ENCODE measurements at places on chromosomes 4 and X.

GRCh38 chr4:75555294-75556164 is at the start of gene ODAPH:
Gene ODAPH, plus strand, starts transcription at chr4:75556066. Its CDS starts 17 bp downstream, at chr4:75556083.
- DNase-seq: no peak

DNA sequence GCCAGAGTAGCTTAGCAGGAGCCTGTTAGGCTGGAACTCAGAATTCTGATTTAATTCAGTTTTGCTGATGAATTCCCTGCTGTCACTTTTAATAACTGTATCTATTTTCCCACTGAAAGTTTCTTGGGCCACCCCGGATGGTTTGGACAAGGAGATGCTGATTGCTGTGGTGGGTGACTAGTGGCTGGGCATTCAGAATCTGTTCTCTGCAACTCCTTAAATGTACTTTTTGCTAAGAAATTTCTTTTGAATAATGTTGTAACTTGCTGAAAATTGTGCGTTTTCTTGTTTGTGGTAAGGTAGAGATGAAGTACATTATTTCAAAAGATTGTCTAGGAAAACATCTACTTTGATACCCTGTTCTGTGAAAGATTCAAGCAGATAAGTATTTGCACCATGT is 2.4 kb downstream of the TLL1 start:
- DNase-seq: no peak

GRCh38 chrX:77622672-77623071 is 163.3 kb downstream of the ATRX start:
- no peak for DNase-seq

- DNase-seq: no peak
Observed at GRCh38 chrX:136665258-136665900, 17.4 kb downstream of the CD40LG start.

DNA sequence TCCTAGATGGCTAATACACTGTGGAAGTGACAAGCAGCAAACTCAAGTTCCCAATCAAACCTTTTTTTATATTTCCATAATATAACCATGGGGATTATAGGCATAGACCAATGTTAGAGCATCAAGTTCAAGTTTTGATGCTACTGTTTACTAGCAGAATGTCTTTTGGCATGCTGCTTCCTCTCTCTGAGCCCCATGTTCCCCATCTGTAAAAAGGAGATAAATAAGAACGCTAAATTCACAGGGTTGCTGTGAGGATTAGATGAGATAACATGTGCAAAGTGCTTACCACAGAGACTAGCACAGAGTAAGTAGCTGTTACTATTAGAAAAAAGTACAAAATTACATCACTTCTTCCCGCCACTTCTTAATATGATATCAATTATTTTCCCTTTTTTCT is 18.0 kb downstream of the MBNL3 start:
- no peak for DNase-seq

DNA sequence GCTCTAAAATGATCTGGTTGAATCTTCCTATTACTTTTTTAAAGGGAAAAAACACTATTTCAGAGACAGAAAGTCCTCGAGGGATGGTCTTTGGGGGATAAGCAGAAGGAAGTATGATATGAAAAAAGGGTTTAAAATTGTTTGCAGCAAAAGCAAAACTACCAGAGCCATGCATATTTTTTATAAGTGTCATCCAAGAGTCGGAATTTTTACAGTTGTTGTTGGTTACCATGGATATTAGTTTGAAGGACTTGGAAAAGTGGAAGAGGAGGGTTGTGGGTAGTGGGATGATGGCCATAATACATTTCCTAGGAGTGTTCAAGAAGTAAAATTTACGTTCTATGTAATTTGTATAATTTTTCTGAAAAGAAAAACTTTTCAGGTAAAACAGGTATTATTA is 134.4 kb downstream of the PCDH7 start:
- no peak for DNase-seq

GRCh38 chrX:86724277-86724676 is 576.0 kb downstream of the DACH2 start:
- DNase-seq: no peak

DNA sequence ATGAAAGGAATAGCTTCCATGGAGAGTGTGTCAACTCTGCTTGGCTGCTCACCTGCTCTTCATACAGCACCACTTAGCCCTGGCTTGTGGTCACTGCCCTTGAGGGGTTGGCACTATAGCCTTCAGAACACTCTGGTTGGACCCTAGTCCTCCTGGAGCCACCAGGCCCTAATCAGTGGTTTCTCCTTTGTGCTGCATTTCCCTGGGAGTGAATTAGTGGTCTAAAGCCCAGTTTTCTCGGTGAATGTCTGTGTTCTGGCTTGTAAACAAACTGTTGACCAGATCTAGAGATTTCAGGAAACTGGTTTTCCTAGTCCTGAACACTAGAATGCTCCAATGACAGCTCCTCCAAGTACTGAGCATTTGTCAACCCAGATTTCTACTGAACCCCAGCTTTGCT is 28.6 kb upstream of the TMEM154 start:
- no peak for DNase-seq

GRCh38 chr4:138561906-138562305 is 319.8 kb upstream of the SLC7A11 start:
- no peak for DNase-seq

GRCh38 chr4:143280861-143281260 is 55.8 kb upstream of the GAB1 start:
- DNase-seq: no peak

DNA sequence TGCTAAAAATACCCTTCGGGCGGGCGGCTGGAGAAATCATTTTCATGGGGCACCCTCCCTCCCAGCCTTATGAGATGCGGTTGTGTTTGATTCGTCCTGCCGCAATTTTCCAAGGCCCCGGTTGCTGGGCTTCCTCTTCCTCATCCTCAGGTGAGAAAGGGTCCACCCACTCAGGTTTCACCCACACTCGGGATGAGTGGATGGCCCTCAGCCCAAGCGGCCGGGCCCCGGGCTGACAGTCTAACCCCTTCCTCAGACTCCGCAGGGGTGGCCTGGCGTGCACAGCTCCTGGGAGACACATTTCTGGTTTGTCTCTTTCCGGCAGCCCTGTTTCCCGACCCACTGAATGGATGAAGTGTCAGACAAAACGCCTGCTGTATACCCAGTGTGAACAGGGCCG is 116.5 kb upstream of the LRPAP1 start:
- DNase-seq: no peak

DNA sequence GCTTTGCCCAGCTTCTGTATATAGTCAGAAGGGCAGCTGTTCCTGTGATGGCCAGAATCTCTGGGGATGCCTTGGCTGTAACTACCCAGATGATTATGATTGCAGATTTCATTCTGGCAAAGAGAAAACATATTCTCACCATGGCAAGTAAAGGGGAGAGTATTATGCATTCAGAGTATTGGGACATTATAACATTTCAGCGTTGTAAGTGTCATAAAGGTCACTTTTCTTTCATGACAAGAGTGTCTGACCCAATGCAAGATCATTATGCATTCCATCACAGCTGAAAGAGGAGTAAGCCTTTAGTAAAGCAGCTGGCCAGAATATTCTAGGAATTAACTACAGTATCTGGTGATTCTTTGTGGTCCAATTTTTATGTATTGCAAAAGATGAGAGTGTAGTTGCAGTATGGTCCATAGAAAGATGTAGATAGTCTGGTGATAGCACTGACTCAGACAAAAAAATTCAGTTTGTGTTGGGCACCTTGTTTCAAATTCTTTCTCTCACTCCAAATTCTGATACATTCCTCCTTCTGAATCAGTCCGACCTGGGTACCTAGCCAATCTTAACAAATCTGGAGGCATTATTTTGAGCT is 2366.3 kb downstream of the PCDH7 start:
- DNase-seq: no peak

DNA sequence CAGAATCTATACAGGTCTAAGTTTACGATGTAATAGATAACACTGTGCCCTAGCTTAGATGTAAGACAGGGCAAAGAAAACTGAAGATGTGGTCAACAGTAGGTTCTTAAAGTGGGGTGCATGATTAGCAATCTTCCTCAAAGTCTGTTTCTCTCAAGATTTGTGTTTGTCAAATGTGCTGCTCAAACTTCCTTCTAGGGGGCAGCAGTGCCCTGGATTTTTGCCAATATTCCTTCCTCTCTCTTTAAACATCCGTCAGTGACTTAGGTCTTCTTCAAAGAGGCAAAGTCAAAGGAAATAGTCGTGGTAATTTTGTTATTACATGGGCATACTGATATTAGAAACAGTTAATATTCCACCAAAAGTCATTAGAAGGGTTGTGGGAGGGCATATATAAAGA is 4.2 kb upstream of the PDHA2 start:
- DNase-seq: peak; percentile 18

- no peak for DNase-seq
Observed at GRCh38 chr4:10963958-10964703, 279.6 kb upstream of the CLNK start.

- DNase-seq: peak; percentile 2
Observed at GRCh38 chrX:19017271-19017670, 33.4 kb upstream of the PHKA2 start.

DNA sequence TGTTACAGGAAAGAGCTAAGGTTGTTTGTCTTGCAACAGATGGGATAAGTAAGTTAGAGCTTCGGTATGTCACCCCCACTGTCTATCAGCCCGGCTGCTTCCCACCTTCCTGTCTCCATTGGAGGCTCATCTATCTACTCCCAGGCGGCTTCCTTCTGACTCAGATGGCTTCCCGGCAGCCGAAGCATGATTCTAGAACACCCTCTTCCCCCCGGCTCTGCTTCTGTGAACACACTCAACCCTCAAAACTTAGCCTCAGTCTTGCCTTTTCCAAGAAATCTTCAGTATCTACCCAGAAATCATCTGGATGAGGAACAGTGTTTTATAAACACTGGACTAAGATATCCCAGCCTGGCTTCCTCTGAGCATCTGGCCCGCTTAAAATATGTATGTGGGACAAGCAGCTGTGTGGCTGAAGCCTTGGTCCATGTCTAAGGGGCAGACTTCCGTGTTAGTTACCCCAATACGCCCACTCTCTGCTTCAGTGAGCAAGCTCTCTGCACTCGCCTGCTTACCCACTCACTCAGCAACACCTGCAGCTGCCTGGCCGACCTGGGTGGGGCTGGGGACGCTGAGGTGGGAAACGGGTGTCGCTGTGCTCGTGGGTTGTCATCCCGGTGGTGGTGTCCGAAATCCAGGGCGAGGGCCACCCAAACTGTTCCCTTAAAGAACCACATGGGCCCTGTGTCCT is 12.0 kb upstream of the SLC2A9 start:
- no peak for DNase-seq

DNA sequence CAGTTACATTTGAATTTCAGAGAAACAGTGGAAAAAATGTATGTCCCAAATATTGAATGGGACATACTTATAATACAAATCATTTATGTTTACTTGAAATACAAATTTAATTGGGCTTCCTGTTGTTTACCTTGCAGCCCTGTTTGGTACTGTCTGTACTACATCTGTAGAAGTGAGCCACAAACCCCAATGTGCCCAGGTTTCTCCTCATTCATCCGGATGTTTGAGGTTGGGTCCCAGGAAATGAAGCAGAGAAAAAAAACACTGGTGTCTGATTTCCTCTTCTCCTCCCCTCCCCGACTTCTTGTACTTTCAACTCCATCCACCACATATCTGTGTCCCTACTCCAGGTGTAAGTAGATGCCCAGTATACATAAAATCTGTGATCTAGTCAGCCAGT is 27.1 kb upstream of the SCRG1 start:
- DNase-seq: no peak

DNA sequence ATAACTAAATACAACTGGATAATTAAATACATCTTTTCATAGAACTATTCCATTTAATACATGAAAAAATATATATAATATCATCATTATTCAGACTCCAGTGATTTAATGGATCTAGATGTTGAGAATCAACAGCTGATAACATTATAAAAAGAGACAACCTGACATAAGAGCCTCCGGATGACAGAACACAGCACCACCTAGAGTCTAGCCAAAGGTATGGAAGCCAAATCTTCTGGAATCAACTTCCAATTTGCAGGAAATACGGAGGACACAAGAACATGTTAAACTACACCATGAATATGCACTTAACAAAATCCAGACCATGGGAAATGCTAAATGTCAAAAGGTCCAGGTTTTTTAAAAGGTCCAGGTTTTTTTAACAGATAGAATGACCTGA is 55.0 kb downstream of the LRBA start:
- DNase-seq: no peak

DNA sequence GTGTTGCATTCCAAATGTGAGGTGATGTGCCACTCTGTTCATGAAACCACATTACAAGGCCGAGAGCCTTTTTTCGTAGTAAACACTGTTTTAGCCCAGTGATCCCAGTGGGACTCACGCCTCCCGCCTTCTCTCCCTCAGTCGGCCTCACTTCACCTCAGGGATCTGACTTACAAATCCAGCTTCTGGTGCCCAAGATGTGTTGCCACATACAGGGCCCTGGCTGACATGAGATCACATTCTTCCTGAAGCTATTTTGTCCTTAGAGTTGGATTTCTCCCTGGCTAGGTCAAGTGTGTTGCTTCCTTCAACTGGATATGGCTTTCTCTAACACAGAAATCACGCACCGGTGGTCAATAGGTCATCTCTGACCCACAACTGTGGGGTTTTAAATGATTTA is 354.7 kb downstream of the FBXW7 start:
- no peak for DNase-seq

DNA sequence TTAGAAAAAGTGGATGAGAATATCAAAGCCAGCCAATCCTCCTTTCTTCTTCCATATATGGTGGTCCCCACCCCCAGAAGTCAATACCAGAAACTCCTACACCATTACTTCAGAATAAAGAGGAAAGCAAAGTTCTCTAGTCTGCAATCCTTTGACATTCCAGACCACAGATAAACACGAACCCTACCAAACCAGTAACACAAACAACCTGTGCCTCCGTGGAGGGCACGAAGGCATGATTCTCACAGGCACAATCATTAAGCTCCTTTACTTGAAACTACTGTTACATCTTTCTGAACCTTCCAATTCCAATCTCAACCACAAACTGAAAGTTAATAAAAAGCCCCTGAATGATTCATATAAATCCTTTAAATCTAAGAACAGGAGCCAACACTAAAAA is 16.3 kb downstream of the MAML3 start:
- no peak for DNase-seq

DNA sequence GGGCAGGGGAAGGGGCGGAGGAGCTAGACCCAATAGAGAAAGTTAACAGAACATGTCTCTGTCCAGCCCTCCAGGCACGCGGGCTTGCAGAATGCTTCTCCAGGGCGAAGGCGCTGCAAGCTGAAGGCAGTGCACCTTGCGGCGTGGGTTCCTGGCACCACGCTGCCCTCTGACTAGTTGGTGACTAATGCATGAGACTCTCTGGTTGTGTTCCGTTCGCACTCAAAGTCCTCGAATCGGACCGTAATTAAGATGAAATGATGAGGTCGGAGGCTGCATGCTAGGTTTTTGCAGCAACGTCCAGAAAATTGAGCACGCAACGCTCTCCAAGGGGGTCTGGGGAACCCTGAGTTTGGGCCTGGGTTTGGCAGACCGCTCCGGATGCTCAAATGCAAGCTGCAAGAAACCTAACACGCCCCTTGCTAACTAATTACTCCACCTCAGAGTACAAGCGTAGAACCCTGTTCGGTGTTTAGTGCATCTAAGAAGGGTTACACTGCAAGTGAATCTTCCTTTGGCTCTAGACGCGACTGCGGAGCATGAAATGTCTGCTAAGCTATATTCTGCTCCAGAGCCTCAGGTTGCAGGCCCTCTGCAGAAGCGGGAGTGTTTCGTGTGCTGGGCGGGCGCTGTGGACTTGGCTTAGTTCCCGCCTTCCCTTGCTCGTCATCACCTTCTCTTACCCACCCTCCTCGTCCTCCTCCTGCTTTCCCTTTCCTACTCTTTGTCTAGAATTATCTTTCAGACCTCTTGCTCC is 57.1 kb upstream of the NKAP start:
- DNase-seq: no peak

- DNase-seq: no peak
Observed at GRCh38 chrX:70289168-70289792, 447 bp downstream of the PDZD11 start.

GRCh38 chrX:46695491-46695890 is 63.4 kb downstream of the SLC9A7 start:
- no peak for DNase-seq
